H4 (cell line): ENCODE measurements at places on chromosomes 7 and 10.

- no peak for DNase-seq
Observed at GRCh38 chr10:46301056-46301645, 14.4 kb downstream of the ANTXRL start.

DNA sequence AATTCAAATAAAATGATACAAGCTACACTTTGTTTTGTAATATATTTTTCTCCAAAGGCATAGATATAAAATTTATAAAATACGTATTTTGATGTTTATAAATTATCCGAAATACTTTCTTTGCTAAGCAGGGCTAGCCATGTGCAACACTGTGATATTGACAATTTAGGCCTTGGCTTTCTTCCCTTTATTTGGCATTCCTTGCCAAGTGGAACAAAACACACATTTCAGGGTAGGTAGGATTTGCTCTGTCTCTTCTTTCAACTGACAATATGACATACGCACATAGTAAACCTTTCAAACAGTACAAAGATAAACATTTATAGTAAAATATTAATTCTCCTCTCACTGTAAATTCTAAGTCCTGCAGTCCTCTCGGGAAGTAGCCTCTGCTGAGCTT, 103.3 kb upstream of the POT1 start:
- DNase-seq = no peak

GRCh38 chr10:3239066-3239919, 66.7 kb upstream of the PITRM1 start:
- peak; percentile 48 for DNase-seq

DNA sequence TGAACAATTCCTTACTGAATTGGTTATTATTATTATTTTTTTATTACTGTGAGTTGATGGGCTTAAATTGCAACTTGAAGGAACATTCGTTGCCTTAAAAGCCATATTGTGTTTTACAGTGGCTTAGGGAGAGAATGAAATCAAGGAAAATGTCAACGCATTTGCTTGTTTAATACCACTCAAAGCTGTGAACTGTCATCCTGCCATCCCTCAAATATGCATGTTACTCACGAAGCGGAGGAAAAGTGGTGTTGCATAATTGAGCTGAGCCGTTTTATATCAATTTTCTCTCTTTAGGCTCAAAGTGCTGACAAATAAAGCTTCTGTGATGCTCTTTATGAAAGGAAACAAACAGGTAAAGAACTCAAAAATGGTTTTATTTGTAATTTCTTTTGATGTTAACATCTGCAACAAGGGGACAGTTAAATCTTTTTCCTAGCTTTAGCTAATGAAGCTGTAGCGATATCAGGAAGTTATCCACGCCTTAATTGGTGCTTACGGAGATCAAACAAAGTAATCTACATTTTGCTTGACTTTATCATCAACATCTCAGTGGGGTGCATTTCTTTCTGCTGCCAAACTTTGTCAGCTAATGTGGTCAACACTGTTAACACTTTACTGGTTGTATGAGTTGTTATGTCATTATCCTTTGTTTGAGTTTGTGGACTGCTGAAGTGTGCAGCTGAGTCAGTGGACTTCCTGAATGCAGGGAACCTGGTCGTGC, 33.1 kb downstream of the GLRX3 start:
- DNase-seq = no peak

- peak; percentile 12 for DNase-seq
Observed at GRCh38 chr10:116521424-116522290, 24.1 kb upstream of the PNLIP start.

GRCh38 chr7:42197451-42197850, 39.6 kb downstream of the GLI3 start:
- no peak for DNase-seq

DNA sequence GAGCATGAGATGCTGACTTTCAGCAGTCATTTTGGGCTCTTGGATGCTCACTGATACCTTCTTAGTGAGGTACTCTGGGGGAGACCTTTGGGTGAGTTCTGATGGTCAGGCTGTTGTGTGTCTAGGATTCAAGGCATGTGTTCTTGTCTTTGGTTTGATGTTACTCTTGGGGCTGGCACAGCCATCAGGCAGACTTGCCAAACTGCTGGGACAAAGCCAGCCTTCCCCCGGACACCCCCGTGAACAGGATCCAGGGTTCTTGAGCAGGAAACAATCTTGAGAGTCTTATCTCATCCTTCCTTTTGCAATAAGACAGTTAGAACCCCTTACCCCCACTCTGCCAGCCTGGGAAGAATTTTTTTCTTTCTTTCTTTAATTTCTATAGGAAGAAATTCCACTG, 42.2 kb downstream of the SUFU start:
- DNase-seq = no peak

GRCh38 chr10:116669832-116670644, 49.3 kb downstream of the PNLIPRP2 start:
- no peak for DNase-seq

- no peak for DNase-seq
Observed at GRCh38 chr10:28627102-28627501, 50.2 kb upstream of the BAMBI start.
